ENCODE measurements at places on chromosomes 2 and 18. TPM values are rescaled to one million over a fixed set of nuclear protein-coding genes. Genes with fewer than 3 reads are reported as not detected.
A peak's percentile ranks its signal among the peaks of the same experiment; 100 is the strongest.

- DNase-seq = no peak
Observed at GRCh38 chr18:48355276-48356115, 53.7 kb downstream of the ZBTB7C start.

DNA sequence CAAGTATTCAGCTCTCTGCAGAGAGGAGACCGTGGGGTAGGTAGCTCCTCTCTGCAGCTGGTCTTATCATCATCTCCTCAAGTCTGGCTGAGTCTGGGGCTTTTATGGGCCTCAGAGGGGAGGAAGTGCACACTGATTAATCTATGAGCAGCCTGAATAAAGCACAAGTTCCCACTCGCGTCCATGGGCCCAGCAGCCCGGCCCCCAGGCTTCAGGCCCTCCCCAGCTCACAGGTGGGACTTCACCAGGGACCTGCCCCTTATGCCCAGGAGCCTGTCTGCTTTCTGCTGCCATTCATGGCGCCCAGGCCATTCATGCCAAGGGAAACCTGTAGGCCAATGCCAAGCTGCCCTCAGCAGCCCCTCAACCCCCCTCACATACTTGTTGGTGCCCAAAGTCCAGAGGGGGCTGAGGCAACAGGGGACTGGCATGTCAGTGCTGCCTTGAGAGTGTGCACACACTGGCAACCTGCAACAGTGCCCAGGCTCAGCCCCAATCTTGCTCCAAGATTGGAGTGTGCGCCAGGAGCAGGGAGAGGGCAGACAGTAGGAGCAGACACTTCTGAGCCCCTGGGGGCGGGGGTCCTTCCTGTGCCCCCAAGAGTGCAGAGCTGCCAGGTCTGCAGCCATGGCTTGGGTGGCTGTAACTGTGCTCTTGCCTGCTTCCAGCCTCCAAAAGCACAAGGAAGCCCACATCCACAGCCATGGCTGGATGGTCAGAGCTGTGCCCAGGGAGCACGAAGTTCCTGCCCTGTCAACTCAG lies 375.6 kb upstream of the VWC2L start:
- no peak for DNase-seq

- no peak for DNase-seq
Observed at GRCh38 chr2:170605862-170606261, 109.3 kb upstream of the SP5 start.

Gene TUBB8B
- not detected for total RNA-seq

Gene PARD3B
- 2.2 TPM for total RNA-seq

DNA sequence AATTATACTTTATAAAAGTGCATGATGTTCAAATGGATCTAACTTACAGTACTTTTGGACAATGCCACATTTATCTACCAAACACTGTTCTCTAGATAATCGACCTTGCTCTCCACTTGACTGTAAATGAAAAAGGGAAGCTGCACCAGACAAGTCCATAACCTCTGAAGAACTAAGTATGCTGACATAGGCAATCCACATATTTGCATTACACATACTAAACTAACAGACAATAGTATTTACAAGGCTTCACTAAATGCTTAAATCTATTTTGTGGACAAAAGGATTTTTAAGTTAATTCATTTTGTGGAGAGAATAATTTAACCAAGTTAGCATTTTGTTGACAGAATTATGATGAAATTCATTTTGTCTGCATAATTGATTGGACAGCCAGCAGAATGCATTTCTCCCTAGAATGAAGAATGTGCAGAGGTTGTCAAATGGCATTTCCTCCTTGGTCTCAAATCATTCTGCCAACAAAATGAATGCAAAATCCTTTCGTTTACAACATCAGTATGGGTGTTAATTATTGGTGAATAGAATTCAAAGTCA lies 520.9 kb downstream of the CPS1 start:
- no peak for DNase-seq

DNA sequence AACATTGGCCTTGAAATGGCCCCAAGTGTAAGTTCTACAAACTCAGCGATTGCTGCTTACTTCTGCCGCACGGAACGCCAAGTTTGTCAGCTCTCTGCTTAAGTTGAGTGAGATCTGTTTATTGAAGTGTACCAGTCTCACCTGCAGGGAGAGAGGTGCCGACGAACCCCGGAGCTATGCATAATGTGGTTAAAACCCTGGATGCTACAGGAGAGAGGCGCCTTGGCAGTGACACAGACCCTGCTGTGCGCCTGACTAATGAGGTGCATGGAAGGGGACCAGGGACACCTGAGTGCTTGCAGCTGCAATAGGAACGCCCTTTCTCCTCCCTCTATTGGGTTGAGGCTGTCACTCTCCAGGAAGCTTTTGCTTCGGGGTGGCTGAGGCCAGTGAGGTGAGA lies 979 bp downstream of the SLC9A2 start:
- DNase-seq = no peak

DNA sequence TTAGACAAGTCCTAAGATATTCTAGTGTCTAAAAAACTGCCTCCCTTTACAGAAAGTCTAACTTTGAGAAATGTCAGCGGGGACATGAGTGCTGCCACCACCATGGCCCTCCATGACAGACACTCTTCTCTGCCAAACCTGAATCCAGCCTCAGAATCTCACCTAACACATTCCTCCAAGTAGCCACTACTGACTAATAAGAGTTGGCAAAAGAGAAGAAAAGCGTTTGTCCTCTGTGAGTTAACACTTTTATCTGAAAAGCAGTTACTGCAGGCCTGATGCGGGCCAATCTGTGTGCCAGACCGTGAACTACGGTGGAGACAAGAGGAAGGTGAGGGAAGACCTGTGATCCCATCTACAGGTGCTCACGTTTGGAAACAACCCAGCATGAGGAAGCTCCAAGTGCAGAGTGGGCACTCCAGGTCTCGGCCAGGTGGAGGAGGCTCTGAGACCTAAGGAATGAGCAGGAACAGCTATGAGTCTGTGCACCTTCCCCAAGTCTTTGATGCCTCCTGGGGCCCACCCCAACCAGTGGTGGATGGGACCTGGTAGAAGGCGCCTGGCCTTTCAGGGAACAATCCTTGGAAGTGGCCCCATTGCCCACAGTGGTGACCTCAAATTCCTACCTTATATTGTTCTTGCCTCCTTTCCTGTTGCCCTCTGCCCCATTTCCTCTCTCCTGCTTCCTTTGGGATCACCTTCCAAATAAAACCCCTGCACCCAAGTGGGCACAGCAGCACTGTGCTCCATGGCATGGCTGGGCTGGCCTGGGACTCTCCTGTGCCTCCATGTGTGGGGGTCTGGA lies 91.6 kb downstream of the BIN1 start:
- no peak for DNase-seq

- DNase-seq = no peak
Observed at GRCh38 chr2:136086253-136087016, 31.5 kb downstream of the CXCR4 start.

- DNase-seq = peak; percentile 51
Observed at GRCh38 chr2:68870215-68870614, 982 bp downstream of the BMP10 start.

- no peak for DNase-seq
Observed at GRCh38 chr2:165640247-165640929, 153.7 kb downstream of the GALNT3 start.

DNA sequence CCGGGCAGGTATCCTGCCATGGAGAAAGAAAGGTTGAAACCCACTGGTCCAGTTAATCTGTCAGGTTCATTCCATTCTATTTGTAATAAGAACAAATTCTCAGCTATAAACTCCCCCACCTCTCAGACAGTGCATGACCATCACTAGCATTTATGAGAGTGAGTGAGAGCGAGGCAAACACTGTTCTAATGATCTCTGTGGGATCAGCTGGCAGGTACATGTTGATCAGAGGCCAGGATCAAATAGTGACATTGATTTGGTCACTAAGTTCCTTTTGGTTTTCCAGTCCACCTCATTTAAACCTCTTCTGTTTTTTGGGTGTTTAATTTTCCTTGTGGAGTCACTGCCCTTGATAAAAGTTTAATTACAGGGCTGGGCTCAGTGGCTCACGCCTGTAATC lies 423.1 kb upstream of the CHST9 start:
- DNase-seq = no peak

DNA sequence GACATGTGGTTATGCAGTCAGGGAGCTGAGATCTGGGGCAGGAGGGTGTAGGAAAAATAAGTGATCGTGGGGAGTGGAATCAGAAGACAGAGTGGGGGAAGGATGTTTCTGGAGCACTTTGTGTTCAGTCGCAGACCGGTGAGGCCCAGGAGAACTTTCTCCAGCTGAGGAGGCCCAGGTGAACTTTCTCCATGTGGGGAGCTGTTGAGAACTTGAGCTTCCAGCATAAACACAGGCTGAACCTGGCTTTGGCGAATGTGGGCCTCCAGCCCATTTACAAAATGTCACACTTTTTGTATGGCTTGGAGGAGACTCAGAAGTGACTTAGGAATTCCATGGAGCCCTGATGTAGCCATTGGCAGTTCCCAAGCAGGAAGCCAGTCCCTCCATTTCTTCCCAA lies 108.5 kb downstream of the VAPA start:
- DNase-seq = no peak

GRCh38 chr18:50360611-50361010 lies 14.2 kb upstream of the SKA1 start:
- DNase-seq = no peak

GRCh38 chr2:64359892-64360657 lies 93.9 kb upstream of the LGALSL start:
- peak; percentile 96 for DNase-seq

DNA sequence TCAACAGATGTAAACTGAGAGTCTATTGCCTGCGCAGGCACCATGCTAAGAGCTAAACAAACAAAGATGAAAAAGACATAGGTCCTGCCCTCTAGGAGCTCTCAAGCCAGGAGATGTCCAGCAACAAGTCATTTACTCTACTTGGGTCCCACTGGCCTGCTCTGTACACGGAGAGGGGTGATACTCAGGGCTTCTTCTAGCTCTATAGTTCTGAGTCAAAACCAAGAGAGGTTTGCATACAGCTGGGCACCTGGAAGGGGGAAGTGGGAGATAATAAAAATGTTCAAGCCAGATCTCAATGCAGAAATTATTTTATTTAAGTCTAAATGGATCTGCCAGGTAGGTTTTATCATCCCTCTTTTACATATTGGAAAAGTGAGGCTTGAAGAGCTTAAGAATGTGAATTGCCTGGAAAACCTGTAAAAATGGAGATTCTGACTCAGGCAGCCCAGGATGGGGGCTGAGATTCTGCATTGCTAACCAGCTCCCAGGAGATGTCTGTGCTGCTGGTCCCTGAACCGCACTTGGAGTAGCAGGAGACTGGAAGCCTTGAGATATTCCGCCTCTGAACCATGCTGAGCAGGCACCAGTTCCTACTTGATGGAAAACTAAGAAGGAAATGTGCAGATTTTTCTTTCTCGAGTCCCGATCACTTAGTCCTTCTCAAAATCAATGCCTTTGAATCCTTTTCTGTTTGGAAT lies 201.1 kb downstream of the PRKCE start:
- DNase-seq = no peak

DNA sequence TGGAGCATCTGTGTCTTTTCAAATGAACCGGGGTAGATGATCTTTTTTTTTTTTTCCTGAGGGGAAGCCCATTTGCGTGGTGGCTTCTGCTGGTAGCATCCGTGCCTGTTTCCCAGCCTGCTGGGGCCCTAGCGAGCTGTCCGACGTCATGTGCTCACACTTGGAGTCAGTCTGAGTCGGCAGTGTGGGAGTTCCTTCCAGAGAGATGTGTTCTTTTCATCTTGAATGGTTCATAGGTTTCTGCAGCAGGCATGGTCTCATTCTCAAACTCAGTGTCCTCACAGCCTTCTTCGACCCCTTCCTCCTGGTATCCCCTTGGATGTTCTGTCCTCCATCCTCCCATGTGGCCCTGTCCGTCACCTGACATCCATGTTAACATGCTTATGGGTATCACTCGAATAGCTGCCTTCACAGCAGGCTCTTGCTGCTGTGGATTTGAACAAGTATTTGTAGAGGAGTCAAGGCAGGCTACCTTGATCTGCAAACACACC lies 51.0 kb downstream of the LDLRAD4 start:
- no peak for DNase-seq

DNA sequence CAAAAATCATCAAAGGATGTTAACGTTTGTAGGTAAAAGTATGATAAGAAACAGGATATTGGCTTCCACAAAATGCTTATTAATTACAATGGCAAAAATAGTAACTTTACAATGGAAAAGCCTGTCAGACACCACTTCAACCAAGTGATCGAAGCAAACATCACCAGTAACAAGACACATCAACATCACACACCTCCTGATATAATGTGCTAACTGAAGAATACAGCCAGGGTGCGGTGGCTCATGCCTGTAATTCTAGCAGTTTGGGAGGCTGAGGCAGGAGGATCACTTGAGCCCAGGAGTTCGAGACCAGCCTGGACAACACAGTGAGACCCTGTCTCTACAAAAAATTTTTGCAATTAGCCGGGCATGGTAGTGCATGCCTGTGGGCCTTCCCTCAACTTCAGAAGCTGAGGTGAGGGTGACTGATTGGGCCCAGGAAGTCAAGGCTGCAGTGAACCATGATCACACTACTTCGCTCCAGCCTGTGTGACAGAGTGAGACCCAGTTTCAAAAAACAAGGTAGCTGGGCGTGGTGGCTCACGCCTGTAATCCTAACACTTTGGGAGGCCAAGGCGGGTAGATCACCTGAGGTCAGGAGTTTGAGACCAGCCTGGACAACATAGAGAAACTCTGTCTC lies 15.0 kb downstream of the MGAT4A start:
- no peak for DNase-seq

DNA sequence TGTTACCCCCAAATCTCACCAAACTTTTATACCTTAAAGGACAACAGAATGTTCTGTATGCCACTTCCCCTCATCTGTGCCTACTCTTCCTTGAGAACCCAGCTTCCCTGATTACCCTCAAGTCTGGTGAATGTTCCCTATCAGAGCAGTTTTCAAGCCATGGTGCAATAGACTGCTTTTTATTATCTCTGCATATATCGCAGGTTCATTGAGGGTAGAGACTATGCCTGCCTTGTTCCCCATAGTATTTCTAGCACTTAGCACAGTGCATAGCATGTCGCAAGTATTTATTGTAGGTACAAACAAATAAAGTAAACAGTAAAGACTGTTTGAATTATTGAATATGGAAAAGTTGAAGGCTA lies 146.6 kb downstream of the HAUS1 start:
- DNase-seq = no peak

DNA sequence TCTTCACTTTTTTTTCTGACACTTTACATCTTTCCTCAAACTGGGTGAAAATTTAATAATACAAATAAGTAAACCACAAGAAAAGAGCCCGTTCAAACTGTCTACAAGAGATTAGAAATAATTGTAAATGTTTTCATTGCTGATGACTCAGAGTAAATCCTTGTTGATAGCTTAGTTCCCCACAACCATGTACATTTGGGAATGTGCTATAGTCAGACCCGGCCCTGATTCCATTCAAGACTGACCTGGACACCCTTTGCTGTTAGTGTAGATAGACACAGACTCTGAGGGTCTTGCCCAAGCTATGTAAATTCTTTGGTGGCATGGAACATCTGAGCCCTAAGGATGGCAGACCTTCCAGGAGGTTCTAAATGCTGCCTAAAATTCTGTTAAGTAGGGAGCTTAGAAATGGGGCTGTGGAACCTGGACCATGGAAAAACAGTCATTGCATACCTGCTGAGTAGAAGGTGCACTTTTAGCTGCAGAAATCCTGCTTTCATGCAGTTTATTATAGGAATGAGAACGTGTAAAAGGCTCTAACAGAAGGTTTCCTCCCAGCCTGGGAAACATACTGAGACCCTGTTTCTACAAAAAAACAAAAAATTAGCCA lies 3.7 kb downstream of the MALT1 start:
- no peak for DNase-seq

All from HT1080 (cell line).